Effector memory CD4-positive, alpha-beta T cell (primary cell): ENCODE measurements at places on chromosomes 12 and 14.

DNA sequence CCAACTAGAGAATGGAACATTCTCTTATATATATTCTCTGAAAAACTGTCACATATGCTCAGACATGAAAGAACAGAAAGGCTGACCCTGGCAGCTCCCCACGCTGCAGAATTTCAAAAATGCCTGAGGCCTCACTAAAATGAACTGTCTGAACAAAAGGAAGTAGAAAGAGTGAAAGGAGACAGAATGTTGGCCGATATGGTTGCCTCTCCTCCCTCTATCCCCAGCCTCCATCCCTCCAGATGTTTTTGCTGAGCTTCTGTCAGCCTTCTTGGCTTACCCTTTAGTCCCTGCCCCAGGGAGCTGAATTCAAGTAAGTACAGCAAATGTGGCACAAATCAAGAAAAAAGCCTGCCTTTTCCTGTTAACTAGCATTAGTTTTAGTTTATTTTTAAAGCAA is 6.9 kb downstream of the SMCO2 start:
- no peaks in the 10 kb centered on the region for H3K27me3 ChIP-seq
- H3K4me3 ChIP-seq: no peak overlapping the region
- no peaks in the 10 kb centered on the region for H3K4me1 ChIP-seq
- H3K36me3 ChIP-seq: no peaks in the 10 kb centered on the region
- DNase-seq: no peak
- no peak overlapping the region for H3K27ac ChIP-seq

DNA sequence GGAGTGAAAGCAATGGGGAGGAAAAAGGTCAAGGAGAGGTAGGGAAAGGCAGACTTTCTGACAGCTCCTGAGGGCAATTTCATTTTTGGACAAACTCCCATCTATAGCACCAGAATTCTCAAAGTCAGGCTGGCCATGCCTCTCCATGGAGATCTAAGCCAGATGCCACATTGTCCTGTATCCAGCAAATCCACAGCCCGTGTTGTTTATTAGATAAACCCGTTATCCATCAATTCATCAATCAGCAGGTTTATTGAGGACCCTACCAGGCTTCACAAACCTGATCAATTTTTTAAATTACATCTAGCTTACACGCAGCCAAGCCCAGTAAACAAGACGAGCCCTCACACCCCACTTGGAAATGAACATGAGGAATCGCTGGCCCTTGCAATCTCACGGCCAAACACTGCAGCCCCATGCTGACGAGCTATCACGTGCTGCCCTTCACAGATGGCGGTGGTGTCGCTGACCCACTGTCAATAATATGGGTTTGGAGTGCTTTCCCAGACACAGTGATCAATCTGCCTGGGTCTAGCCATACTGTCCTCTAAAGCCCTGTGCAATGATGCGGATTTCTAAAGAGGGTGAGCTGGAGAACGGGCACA is 332.9 kb downstream of the DPF3 start:
- no peak overlapping the region for H3K27ac ChIP-seq
- no peaks in the 10 kb centered on the region for H3K36me3 ChIP-seq
- H3K4me3 ChIP-seq: no peak overlapping the region
- no peaks in the 10 kb centered on the region for H3K27me3 ChIP-seq
- no peak for DNase-seq

- no peak overlapping the region for H3K4me3 ChIP-seq
- H3K36me3 ChIP-seq: no peaks in the 10 kb centered on the region
- H3K27me3 ChIP-seq: no peaks in the 10 kb centered on the region
- H3K27ac ChIP-seq: no peak overlapping the region
- no peaks in the 10 kb centered on the region for H3K4me1 ChIP-seq
Measured at GRCh38 chr14:80464531-80465149, 253.3 kb upstream of the DIO2 start.

GRCh38 chr12:11658791-11659190 is 9.3 kb downstream of the ETV6 start:
- H3K4me1 ChIP-seq: peaks cover 23% of the 10 kb centered on the region
- no peak for DNase-seq
- no peaks in the 10 kb centered on the region for H3K36me3 ChIP-seq
- H3K27ac ChIP-seq: no peak overlapping the region
- no peak overlapping the region for H3K4me3 ChIP-seq

DNA sequence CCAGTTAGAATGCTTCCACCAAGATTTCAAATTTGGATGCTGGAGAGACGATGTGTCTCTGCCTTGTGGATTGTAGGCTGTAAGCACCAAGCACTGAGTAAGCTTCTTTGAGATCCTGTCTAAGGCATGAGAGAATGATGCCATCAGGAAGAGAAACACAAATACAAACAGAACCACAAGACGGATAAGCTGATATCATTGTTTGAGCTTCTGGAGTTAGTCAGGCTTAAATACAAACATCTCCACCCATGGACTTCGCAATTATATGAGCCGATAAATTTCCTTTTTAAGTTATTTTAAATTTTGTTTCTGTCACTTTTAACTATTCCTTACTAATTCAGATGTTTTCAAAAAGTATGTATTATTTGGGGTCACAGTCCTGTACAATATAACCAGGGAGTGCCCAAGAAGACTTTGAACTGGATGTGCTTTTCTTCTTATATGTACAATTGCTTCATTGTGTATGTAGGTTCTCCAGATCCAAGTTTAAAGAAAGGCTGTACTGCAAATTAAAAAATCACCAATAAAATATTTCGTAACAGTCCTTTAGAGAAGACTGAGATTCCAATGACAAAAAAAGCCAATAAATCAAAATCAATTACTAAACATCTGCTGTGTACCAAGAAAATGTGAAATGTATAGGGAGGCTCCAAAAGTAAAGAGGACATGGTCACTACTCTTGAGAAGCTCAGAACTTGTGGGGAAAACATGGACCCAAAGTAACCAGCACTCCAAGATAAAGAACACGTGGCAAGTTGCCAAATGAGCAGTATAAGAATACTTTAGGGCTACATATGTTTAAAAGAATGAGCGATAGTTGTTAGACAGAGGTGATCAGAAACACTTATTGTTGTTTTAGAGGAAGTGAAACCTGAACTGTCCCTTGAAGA is 274.1 kb downstream of the ADAMTS20 start:
- no peaks in the 10 kb centered on the region for H3K36me3 ChIP-seq
- H3K4me3 ChIP-seq: no peak overlapping the region
- DNase-seq: no peak
- no peaks in the 10 kb centered on the region for H3K27me3 ChIP-seq
- H3K4me1 ChIP-seq: no peaks in the 10 kb centered on the region
